ENCODE measurements at places on chromosomes 3 and 15.

GRCh38 chr3:1583044-1583443, 490.2 kb downstream of the CNTN6 start:
- no peak for DNase-seq

- no peak for DNase-seq
Measured at GRCh38 chr15:44971036-44971435, 14.5 kb downstream of the TERB2 start.

DNA sequence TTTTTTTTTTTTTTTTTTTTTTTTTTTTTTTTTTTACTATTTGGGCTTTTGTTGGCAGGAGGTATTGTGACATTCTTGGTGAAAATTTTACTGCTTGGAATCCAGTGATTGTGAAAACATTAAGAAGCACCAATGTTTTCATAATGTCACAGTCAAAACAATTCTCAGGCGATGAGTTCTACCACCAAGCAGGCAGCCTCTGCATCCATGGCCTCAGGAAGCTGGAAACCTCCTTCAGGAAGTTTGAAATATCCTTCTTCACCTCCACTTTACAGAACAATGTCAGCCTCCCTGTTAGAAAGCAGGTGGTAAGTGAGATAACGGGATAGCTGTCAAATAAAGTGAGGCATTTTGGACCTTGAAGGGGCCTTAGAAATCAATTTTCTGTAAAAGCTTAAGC, 98.3 kb downstream of the MEX3B start:
- no peak for DNase-seq

DNA sequence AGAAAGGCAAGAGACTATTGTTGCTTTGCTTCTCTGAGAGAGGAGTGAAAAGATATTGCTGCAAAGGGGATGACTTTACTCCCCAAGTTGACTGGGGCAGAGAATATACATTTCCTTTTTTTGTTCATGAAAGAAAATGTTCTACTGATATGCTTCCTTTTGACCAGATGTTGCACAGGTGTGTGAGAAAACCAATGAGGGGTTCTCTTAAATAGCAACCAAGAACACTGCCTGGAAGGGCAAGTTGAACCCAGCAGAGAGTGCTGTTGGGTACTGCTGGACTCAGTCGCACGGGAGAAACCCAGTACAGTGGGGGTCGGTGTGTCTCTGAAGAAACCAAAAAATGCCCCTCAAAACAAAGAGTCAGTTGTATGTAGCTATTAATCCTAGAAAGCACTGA, 101.2 kb downstream of the CHST2 start:
- DNase-seq = no peak

- no peak for DNase-seq
Measured at GRCh38 chr3:136802481-136802996, 16.4 kb upstream of the SLC35G2 start.

GRCh38 chr3:9036404-9037131, 73.3 kb upstream of the RAD18 start:
- DNase-seq = no peak

DNA sequence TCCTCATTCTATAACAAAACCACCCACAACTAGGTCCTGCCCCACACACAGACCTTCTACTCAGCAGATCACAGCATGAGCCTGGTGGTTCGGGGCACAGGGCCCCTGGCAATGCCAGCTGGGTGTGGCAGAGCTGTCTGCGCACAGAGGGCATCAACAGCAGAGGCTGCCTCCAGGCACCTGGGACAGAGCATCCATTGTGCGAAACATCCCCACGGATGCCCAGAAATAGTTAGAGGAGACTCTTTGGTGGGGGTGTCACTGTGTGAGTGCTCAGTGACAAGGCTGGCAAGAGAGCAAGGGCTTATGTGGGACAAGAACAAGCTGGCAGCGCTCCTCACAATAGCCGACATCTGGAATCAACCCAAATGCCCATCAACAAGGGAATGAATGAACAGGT, 487.4 kb upstream of the PROK2 start:
- no peak for DNase-seq
